ENCODE measurements at places on chromosomes 16 and 17.

- no peak for DNase-seq
Measured at GRCh38 chr16:1432388-1433262, 1.7 kb downstream of the PERCC1 start.

DNA sequence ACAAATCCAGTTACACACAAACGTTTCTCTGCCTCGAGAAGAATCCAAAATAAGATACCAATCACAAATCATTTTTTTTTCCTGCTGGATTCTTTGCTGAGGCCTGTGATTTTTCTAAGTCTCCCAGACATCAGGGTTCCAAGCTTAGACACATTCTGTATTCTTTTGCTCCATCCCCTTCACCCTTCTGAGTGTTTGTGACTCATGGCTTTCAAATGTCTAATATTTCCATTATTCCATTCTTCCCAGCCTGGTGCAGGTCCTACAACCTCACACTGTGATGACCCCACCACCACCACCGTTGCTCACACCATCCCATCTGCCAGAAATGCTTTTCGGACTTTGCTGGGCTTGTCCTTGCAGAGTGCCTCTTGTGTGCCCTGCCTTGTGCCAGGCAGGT lies 480.1 kb downstream of the SOX9 start:
- DNase-seq, result no peak

GRCh38 chr16:16149710-16150116 lies 73.6 kb downstream of the ABCC6 start:
- DNase-seq, result no peak

GRCh38 chr16:64711596-64711995 lies 410.3 kb downstream of the CDH11 start:
- DNase-seq, result no peak

DNA sequence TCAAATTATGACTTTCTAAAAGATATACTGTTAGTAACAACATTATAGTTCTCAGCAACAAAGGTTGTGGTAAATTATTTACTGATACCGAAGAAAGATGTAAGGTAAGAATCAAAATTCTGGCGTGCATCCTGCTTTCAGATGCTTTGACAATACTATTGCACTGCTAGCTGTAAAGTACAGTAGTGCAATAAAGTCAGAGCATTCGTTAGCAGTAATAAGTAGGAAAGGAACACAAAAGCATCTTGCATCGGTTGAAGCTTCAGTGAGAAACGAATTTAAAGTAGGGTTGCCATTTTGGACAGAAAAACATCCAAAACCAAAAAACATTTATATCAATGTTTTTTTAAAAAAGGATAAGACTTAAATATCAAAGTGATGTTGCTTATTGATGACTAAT lies 4.0 kb downstream of the SKA2 start:
- DNase-seq, result no peak

Data from stimulated activated CD4-positive, alpha-beta T cell treated with anti-CD3 and anti-CD28 coated beads, Interleukin-12 subunit alpha, Interleukin-12 subunit beta, amount 100 ng/mL, for 4 hours (primary cell).